Amygdala (tissue), 56 donors: ENCODE measurements at places on chromosomes 13 and 19.

DNA sequence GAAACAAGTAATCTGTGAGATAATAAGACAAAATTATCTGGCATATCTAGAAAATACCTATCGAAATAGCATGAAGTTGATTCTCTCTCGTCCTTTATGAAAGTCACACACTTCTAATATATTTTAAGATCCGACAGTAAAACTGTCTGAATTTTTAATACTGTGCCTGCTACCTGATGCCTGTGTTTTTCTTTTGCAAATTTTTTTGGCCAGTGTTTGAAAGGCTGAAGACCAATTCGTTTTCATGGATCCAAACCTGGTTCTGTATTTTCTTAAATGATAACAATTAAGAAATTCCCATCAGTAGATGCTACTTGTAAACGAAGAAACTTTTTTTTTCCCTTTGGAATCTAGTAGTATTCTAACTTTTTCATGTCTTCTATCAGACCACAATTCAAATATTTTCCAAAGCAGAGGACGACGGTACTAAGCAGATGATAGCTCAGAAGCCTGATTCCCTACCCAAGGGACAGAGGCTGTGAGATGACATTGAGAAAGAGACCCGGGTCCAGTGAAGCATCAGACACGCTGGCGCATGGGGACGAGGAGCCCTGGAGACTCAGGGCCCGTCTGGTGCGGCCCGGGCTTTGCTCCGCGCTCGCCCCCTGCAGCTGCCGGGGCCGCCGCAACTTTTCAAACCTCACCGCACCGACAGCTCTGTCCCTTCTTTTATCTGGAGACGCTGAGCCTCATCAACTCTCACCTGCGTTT, 49.5 kb upstream of the PABPC3 start:
- DNase-seq: no peak

DNA sequence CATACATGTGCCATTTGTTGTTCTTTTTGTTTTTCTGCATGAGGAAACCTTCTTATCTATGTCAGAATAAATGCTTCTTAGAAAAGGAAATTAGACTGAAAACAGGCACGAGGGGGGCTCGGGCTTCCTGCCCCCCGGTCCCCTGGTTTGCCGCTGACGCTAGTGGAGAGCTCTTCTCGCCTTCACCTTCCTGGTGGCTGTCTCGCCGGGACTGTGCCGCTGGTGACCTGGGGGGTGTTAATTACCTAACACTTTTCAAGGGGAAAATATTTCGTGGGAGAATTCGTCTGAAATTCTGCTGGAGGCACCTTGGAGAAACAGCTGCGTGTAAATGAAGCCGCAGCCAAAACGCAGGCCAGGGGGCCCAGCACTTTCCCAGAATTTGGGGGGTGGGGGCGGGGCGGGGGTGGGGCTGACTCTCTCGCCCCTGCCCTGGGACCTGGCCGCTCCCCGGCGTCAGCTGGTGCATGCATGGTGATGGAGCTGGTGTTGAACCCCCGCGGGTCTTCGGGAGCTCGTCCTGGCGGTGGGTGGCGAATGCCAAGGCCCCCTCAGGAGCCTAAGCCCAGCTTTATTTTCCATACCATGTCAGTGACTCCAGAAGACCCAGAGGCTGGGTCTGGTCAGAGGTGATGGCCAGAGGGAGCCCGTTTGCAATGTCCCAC, 58.3 kb upstream of the MCF2L start:
- DNase-seq: no peak

- no peak for DNase-seq
These were observed 142.1 kb downstream of the GPC6 start for GRCh38 chr13:93368718-93369117.

- no peak for DNase-seq
These were observed 334.5 kb downstream of the RFC3 start for GRCh38 chr13:34152409-34152808.

DNA sequence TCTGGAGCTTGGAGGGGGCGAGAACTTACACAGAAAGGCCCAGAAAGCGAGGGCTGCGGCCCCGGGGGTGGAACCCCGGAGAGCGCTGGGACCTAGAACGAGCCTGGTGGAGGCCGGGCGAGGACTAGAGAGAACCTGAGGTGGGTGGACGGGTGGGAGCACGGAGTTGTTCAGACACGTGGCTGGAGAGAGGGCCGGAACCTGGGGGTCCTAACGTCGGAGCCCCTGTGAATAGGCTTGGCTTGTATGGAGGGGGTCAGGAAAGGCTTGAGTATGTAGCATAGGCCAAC, 383 bp downstream of the ZNF581 start:
- no peak for DNase-seq

- no peak for DNase-seq
These were observed 5.1 kb upstream of the SIGLEC9 start for GRCh38 chr19:51119611-51120010.

DNA sequence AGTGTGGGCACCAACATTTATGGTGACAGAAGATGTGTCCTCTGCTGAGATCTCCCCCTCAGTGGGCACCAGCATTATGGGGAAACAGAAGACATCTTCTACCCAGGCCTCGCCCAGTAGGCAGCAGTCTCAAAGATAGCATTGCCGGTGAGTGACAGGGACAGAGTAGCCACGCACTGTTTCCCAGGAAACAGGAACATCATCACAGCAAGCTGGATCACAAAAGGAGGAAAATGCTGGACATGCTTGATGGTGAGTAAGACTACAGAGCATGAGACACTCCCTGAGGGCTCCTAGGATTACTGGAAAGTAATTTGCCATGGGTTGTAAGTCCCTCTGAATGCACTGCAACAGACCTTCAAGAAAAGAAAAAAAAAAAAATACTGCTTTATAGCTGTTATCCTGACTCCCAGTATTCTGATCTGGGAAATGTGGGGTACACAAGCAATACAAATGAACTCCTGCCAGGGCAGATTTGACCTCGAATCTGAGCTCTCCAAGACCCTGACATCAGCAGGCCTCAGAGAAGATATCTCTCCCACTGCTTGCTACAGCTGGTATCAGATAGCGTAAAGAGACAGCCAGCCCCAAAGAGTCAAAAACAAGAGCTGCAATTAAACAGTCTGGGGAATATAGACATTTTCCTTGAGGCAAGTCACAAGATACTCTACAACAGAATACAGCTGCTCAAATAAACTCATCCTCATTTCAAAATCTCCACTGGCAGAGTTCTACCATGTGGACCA, 180.4 kb downstream of the RBM26 start:
- no peak for DNase-seq

GRCh38 chr13:105465251-105465650, 1070.2 kb downstream of the EFNB2 start:
- no peak for DNase-seq

DNA sequence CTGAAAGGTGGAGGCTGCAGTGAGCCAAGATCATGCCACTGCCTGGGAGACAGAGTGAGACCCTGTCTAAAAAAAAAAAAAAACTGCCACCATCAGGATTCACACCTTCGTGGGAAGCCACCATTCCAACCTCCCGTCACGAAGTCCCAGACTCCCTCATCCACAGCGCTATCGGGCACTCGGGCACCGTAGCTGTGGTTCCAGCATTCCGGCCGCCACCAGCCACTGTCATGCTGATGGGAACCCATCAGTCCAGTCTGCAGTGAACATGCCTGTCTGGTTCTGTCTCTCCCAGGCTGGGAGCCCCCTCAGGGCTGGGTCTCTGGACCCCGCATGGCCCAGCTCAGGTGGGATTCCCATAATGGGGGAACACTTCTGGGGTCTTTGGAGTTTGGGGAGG, 27.5 kb downstream of the TINCR start:
- DNase-seq: no peak

GRCh38 chr19:3969435-3970312, 1.2 kb downstream of the DAPK3 start:
- no peak for DNase-seq

GRCh38 chr19:16398530-16399249, 73.1 kb downstream of the EPS15L1 start:
- DNase-seq: no peak

DNA sequence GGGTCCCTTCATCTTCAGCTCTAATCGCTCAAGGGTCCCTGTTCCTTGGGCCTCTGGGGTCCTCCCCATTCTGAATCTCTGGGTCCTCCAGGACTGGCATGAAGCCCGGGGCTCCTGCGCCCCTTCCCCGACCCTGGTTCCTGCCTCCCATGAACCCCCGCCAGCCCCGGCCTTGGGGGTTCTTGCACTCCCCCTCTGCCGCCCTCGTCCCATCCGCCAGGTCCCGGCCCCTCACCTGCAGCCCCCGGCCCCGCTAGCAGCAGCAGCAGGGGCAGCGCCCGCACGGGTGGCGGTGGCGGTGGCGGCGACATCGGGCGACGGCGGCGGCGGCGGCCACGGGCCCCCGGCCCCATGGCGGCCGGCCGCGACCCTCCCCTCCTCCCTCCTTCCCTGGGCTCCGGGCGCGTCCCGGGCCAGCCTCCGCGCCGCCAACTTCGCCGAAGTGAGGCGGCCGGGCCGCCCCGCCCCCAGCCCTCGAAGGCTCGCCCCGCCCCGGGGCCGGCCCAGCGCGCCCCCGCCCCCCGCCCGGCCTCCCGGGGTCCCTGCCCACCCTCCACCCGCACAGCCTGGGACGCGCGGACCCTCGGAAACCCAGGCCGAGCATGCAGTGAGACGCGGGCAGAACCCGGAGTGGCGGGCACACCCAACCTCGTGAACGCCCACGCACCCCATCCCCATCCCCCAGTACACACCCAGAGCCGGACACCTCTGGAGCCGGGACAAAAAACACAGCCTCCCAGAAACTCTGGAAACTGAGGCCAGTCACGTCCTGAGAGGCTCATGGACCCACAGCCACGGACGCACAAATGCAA, at the start of gene NOTCH3:
Gene NOTCH3, minus strand, starts transcription at position 443 of the 812 bp plus-strand sequence. Its CDS starts 90 bp downstream, at position 353.
- DNase-seq: no peak

- DNase-seq: no peak
These were observed 7.5 kb downstream of the RPL21 start for GRCh38 chr13:27258637-27259386.

- no peak for DNase-seq
These were observed 34.6 kb upstream of the SLC46A3 start for GRCh38 chr13:28753208-28753892.

GRCh38 chr13:51588406-51588949, 4.2 kb downstream of the WDFY2 start:
- no peak for DNase-seq

DNA sequence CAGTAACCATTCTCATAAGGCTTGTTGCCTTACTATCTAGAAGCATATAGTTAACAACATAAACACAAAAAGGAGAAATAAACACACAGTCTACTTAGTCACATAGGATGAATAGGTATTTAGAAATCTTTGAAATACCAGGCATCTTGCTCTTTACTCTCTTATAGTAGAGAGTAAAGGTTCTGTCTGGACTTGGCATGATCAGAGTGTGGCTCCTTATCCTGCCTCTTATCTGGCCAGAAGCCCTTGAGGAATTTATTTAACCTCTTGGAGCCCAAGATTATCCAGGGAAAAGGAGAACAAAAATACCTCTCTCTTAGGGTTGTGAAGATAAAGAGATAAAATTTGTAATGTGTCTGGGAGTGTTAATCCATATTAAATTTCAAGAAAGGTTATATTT, 100.2 kb upstream of the MBNL2 start:
- no peak for DNase-seq

DNA sequence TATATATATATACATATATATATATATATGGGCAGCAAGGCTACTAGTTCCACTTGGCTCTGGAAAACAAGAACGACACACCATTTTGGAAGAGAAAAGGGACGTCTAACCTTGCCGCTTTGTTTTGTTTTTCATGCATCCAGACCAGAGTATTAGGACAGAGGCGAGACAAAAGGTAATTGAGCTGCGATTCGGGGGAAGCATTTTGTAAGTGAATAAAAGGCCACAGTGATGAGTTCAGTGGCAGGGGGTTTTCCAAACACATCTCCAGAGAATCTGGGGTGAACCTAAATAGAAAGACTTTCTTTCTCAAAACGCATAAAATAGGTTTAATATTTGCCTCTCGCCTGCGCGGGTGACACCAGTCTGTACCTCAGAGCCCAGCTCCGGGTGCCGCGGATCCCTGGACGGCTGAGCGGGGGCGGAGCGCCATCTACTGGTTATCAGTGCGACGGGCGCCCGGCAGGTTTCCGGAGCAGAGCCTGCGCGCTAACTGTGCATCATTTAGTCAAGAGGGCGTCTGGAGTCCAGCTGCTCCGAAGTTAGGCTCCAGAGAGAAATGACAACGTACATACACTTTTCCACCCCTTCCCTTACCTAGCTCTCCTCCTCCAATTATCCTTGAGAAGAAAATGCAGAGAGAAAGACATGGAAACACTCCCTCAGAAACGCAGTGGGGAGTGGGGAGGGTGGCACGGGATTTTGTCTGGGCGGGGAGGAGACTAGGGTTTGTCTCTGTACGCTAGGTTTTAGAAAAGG, 262.3 kb downstream of the TBC1D4 start:
- peak; percentile 70 for DNase-seq

- peak; percentile 43 for DNase-seq
These were observed 3.4 kb downstream of the BBC3 start for GRCh38 chr19:47227352-47228167.

- no peak for DNase-seq
These were observed 36.7 kb upstream of the C13orf46 start for GRCh38 chr13:114010401-114011101.

DNA sequence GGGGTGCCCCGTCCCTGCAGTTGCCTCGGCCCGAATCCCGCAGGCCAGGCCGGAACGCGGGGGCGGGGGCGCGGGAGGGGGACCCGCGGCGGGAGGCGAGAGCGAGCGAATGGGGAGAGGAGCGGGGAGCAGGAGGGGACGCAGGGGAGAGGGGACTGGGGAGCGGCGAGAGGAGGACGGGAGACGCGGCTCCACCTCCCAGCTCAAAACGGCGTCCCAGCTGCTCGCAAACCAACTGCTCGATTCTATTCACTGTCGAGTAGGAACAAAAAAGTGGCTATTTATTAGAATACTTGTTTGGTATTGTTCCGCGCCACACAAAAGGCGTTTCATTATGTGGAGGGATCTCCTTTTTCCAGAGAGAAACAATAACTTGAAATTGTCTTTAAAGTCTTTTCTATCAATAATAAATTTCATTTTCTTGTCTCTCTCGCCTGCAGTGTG, 10.6 kb upstream of the SOX1 start:
- DNase-seq: no peak

DNA sequence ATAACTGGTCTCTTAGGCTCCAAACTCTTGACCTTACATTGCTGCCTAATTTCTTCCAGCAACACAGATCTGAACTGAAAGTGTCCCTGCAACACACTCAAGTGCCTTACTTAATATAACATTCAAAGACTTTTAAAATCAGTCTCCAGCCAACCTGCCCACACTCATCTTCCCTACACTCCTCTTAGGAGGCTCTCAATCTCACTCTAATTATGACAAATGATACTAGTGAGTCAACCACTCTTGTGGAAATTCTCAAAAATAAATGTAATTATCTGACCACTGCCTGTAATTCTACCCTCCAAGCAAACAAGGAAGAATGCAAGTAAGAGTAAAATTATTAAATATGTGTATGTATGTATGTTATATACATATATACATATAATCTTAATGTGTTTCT, 348.1 kb upstream of the MIR17HG start:
- no peak for DNase-seq

GRCh38 chr19:743168-743687, 7.7 kb upstream of the MISP start:
- DNase-seq: no peak

- no peak for DNase-seq
These were observed 57.8 kb downstream of the CCDC70 start for GRCh38 chr13:51919531-51919930.
